ENCODE measurements at places on chromosomes 1 and 21. TPM values are rescaled to one million over a fixed set of nuclear protein-coding genes. Genes with fewer than 3 reads are reported as not detected.

- no peak for DNase-seq
- no peak overlapping the region for H3K4me3 ChIP-seq
- H3K27ac ChIP-seq = no peak overlapping the region
- no peaks in the 10 kb centered on the region for H3K4me1 ChIP-seq
- H3K27me3 ChIP-seq = no peaks in the 10 kb centered on the region
Observed at GRCh38 chr1:66108624-66109023, 315.9 kb downstream of the PDE4B start.

DNA sequence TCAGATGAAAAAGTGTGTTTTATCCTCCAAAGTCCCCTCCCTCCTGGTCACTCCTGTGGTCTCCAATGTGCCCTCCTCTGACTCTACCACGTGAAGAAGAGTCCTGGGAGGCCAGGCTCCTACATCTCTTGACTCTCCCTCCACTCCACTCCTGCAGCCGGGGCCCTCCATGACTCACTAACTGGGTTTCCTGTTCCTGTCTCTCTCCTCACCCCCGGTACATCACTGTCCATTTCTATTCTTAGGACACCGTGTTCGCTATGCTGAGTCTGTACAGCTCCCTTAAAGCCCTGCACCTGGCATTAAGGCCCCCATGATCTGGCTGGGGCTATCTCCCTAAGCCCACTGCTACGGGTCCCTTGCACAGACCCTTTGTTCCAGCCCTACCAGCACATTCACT is 93.4 kb downstream of the BCAR3 start:
- H3K4me3 ChIP-seq = no peak overlapping the region
- H3K27me3 ChIP-seq = no peaks in the 10 kb centered on the region
- H3K36me3 ChIP-seq = peaks cover 59% of the 10 kb centered on the region
- DNase-seq = no peak
- H3K4me1 ChIP-seq = peaks cover 77% of the 10 kb centered on the region

GRCh38 chr1:210598135-210598652 is 269.5 kb downstream of the HHAT start:
- DNase-seq = peak; percentile 66
- peaks cover 16% of the 10 kb centered on the region for H3K4me1 ChIP-seq
- H3K27ac ChIP-seq = peak overlapping the region; percentile 66
- no peaks in the 10 kb centered on the region for H3K27me3 ChIP-seq
- H3K36me3 ChIP-seq = peaks cover 5% of the 10 kb centered on the region
- no peak overlapping the region for H3K4me3 ChIP-seq

GRCh38 chr1:65992831-65993271 is 200.2 kb downstream of the PDE4B start:
- peaks cover 6% of the 10 kb centered on the region for H3K4me1 ChIP-seq
- H3K4me3 ChIP-seq = no peak overlapping the region
- no peak overlapping the region for H3K27ac ChIP-seq
- no peak for DNase-seq
- no peaks in the 10 kb centered on the region for H3K36me3 ChIP-seq

DNA sequence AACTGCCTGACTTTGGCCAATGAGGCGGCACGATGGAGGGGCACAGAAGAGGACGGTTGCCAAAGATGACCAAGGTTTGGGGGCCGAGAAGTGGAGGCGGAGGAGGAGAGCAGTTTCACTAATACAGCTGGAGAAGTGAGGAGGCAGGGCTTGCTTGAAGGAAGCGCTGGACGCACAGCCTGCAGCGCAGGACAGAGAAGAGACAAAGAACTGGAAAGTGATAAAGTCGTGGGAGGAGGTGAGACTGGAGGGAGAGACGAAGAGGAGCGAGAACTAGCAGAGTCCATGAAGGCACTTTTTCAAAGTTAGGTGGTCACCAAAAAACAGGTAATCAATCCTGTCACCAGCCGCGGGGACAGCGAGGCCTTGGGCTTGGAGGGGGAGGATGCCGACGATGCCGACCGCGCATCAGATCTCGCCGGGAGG is 771 bp downstream of the PACC1 start:
- peaks cover 16% of the 10 kb centered on the region for H3K27me3 ChIP-seq
- H3K4me3 ChIP-seq = peak overlapping the region; percentile 93

Gene OPTC
- total RNA-seq = not detected

Gene KCNA2
- not detected for total RNA-seq

GRCh38 chr21:45539046-45539795 is 3.0 kb downstream of the SLC19A1 start:
- H3K4me1 ChIP-seq = no peaks in the 10 kb centered on the region
- peaks cover 15% of the 10 kb centered on the region for H3K36me3 ChIP-seq
- H3K27me3 ChIP-seq = no peaks in the 10 kb centered on the region
- no peak overlapping the region for H3K4me3 ChIP-seq
- H3K27ac ChIP-seq = no peak overlapping the region
- no peak for DNase-seq

DNA sequence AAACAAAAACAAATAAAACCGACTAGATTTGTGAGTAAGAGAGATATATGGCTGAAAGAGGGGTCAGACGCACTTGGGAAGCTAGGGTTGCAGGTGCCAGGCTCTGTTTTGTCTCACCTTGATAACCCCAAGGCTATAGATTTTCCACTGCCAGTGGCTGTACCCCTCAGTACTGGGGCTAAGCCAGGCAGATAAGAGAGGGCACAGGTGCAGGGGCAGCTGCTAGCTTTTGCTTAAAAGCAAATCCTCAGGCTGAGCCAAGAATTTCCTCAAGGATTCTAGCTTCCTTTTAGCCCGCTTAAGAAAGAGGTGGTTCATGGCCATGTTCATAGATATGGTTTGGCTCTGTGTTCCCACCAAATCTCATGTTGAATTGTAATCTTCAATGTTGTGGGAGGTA is 57.9 kb downstream of the OVGP1 start:
- no peak overlapping the region for H3K27ac ChIP-seq
- no peak overlapping the region for H3K4me3 ChIP-seq
- peaks cover 69% of the 10 kb centered on the region for H3K27me3 ChIP-seq
- no peak for DNase-seq
- no peaks in the 10 kb centered on the region for H3K4me1 ChIP-seq
- no peaks in the 10 kb centered on the region for H3K36me3 ChIP-seq

- no peak overlapping the region for H3K27ac ChIP-seq
- peaks cover 26% of the 10 kb centered on the region for H3K27me3 ChIP-seq
- H3K36me3 ChIP-seq = no peaks in the 10 kb centered on the region
- H3K4me1 ChIP-seq = no peaks in the 10 kb centered on the region
- DNase-seq = no peak
Observed at GRCh38 chr1:33741749-33742148, 122.1 kb upstream of the HMGB4 start.

GRCh38 chr1:243493156-243494129 is 237.6 kb downstream of the SDCCAG8 start:
- H3K36me3 ChIP-seq = peaks cover 23% of the 10 kb centered on the region
- H3K4me3 ChIP-seq = no peak overlapping the region
- DNase-seq = no peak
- no peaks in the 10 kb centered on the region for H3K27me3 ChIP-seq
- H3K27ac ChIP-seq = no peak overlapping the region

- no peaks in the 10 kb centered on the region for H3K27me3 ChIP-seq
- no peak overlapping the region for H3K4me3 ChIP-seq
- DNase-seq = no peak
- H3K36me3 ChIP-seq = peaks cover 33% of the 10 kb centered on the region
- no peaks in the 10 kb centered on the region for H3K4me1 ChIP-seq
Observed at GRCh38 chr1:151175041-151175741, 590 bp downstream of the TMOD4 start.

- H3K36me3 ChIP-seq = no peaks in the 10 kb centered on the region
- DNase-seq = no peak
- no peak overlapping the region for H3K4me3 ChIP-seq
- no peak overlapping the region for H3K27ac ChIP-seq
- no peaks in the 10 kb centered on the region for H3K4me1 ChIP-seq
Observed at GRCh38 chr1:210739627-210740026, 394.3 kb downstream of the KCNH1 start.

Gene MAST2
- 31.4 TPM for total RNA-seq

Gene ALX3
- total RNA-seq = not detected

DNA sequence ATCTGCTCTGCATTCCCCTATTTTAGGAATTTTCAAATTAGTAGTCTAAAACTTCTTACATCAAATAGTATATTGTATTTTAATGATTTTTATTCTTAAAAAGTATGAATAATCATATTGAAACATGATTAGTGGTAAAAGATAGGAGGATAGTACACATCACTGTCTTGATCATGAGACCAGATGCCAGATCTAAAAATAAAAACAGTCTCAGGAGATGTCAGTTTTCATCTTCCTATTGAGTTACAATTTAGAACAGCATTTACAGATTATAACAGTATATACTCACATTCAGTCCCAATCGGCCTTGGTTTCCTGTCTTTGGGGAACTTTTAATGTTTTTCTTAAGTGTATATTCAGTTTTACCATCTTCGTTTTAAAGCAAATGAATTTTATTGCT is 95.9 kb downstream of the USP25 start:
- H3K27ac ChIP-seq = no peak overlapping the region
- H3K36me3 ChIP-seq = no peaks in the 10 kb centered on the region

Gene PTCH2
- 0.76 TPM for total RNA-seq

Gene PTPRU
- total RNA-seq = 54.5 TPM

Gene AMY1A
- not detected for total RNA-seq

GRCh38 chr21:23699402-23699801 is 1907.9 kb downstream of the MRPL39 start:
- H3K4me1 ChIP-seq = no peaks in the 10 kb centered on the region
- DNase-seq = no peak
- no peaks in the 10 kb centered on the region for H3K36me3 ChIP-seq
- H3K4me3 ChIP-seq = no peak overlapping the region

Gene PER3
- total RNA-seq = 3.8 TPM

DNA sequence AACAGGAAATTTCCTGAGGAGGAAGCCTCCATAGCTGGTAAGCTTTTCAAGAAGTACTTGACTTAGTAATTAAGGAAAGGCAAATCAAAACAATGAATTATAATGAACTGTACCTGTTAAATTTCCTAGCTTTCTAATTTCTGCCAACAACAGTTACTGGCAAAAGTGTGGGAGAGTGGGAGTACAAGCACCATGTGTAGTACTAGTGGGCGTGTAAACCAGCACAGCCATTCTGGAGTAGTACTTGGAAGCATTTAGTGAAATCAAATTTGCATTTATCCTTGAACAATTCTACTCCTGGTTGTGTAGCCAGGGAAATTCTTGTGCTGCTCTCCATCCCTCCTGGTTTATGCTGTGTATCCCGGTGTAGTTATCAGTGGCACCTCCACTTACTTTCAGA is 190.8 kb downstream of the PRDM2 start:
- no peak overlapping the region for H3K27ac ChIP-seq
- peaks cover 13% of the 10 kb centered on the region for H3K27me3 ChIP-seq
- H3K36me3 ChIP-seq = no peaks in the 10 kb centered on the region
- DNase-seq = no peak
- no peak overlapping the region for H3K4me3 ChIP-seq
- H3K4me1 ChIP-seq = no peaks in the 10 kb centered on the region

- peak; percentile 13 for DNase-seq
- H3K27ac ChIP-seq = no peak overlapping the region
- H3K27me3 ChIP-seq = no peaks in the 10 kb centered on the region
- H3K4me3 ChIP-seq = no peak overlapping the region
Observed at GRCh38 chr1:87024936-87025540, 110.6 kb downstream of the HS2ST1 start.

Gene BSND
- not detected for total RNA-seq

- H3K27ac ChIP-seq = no peak overlapping the region
- DNase-seq = no peak
- H3K36me3 ChIP-seq = no peaks in the 10 kb centered on the region
- H3K27me3 ChIP-seq = peaks cover 25% of the 10 kb centered on the region
- H3K4me3 ChIP-seq = no peak overlapping the region
- H3K4me1 ChIP-seq = no peaks in the 10 kb centered on the region
Observed at GRCh38 chr1:241406421-241406820, 49.4 kb upstream of the RGS7 start.

Gene CFHR5
- total RNA-seq = not detected

DNA sequence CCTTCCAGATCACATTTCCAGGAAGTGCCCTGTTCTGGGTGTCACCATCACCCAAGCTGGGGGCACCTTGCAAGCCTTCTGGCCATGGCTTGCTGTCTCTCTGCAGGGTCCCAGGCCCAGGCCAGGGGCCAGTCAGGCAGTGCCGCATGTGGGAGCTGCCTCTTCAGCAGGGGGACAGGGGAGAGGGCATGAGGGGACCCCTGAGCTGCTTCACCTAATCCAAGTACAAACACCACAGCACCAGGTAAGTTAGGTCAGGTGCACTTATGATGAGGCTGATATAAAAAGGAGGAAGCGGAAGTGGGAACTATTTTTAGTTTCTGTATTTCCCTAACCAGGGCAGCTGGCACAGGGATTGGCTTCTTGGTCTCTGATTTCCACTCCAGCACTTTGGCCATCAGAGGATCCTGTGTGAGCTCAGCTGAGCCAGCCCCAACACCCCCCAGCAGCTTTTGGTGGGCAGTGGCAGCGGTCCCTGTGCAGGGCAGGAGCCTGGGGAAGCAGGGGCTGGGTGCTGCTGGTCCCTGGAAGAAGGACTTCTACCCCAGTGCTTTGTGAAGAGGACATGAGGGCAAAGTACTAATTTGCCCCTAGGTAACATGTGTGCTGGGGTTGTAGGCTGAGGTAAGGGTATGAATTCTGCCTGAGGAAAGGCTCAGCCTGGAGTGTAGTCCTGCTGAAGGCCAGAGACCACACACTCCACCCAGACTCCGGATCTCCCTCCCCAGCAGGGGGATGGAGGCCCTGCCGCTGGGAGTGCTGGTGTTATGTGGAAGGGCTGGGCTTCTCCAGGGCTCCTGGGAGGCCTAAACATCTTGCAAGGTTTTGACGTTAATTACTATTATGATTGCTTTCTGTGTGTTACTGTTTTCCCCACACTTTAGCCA is 3.3 kb upstream of the PCBP3 start:
- H3K27me3 ChIP-seq = peaks cover 11% of the 10 kb centered on the region
- no peak overlapping the region for H3K27ac ChIP-seq
- DNase-seq = no peak
- no peaks in the 10 kb centered on the region for H3K36me3 ChIP-seq
- no peak overlapping the region for H3K4me3 ChIP-seq

GRCh38 chr1:8026976-8027747 is 1.1 kb upstream of the ERRFI1 start:
- peak overlapping the region; percentile 98 for H3K27ac ChIP-seq
- H3K36me3 ChIP-seq = peaks cover 62% of the 10 kb centered on the region
- no peaks in the 10 kb centered on the region for H3K27me3 ChIP-seq
- H3K4me3 ChIP-seq = peak overlapping the region; percentile 97

GRCh38 chr1:28045777-28046176 is 42.6 kb downstream of the EYA3 start:
- no peaks in the 10 kb centered on the region for H3K27me3 ChIP-seq
- no peak for DNase-seq
- H3K36me3 ChIP-seq = peaks cover 5% of the 10 kb centered on the region
- H3K4me1 ChIP-seq = no peaks in the 10 kb centered on the region
- no peak overlapping the region for H3K4me3 ChIP-seq

GRCh38 chr1:33332357-33332789 is 11.5 kb upstream of the A3GALT2 start:
- peaks cover 67% of the 10 kb centered on the region for H3K36me3 ChIP-seq
- no peak overlapping the region for H3K4me3 ChIP-seq

- H3K27ac ChIP-seq = no peak overlapping the region
- H3K27me3 ChIP-seq = peaks cover 61% of the 10 kb centered on the region
- H3K36me3 ChIP-seq = no peaks in the 10 kb centered on the region
- no peak overlapping the region for H3K4me3 ChIP-seq
- DNase-seq = no peak
- H3K4me1 ChIP-seq = no peaks in the 10 kb centered on the region
Observed at GRCh38 chr1:182699393-182700350, 15.3 kb upstream of the RGS8 start.
